IMR-90 (cell line): ENCODE measurements at places on chromosomes 13 and 19. TPM values are rescaled to one million over a fixed set of nuclear protein-coding genes. Genes with fewer than 3 reads are reported as not detected.

The SLC10A2 gene
- not detected in 2 replicates for total RNA-seq

The ZNF844 gene
- 8.1 and 12.0 TPM in 2 replicates for total RNA-seq

The QPCTL gene
- 6.6 and 7.8 TPM in 2 replicates for total RNA-seq

The CEACAM20 gene
- total RNA-seq, result not detected in 2 replicates

The POLR1G gene
- 10.3 and 12.5 TPM in 2 replicates for total RNA-seq

The OR7C1 gene
- total RNA-seq, result not detected in 2 replicates

The EXOC3L2 gene
- not detected in 2 replicates for total RNA-seq

The HSPB6 gene
- 5.7 and 6.9 TPM in 2 replicates for total RNA-seq

The ADAMTSL5 gene
- total RNA-seq, result 0.83 and 0.90 TPM in 2 replicates

The MBD3L1 gene
- total RNA-seq, result not detected in 2 replicates

The ZNF90 gene
- 0.28 and 0.36 TPM in 2 replicates for total RNA-seq

The IZUMO1 gene
- total RNA-seq, result not detected in 2 replicates

The IL11 gene
- 14.3 and 15.6 TPM in 2 replicates for total RNA-seq

The MATK gene
- total RNA-seq, result not detected in 2 replicates

The ZNF836 gene
- total RNA-seq, result 4.1 and 5.0 TPM in 2 replicates

The C19orf85 gene
- not detected in 2 replicates for total RNA-seq

The FBXO27 gene
- total RNA-seq, result under 0.01 and 0.18 TPM in 2 replicates

The WDR88 gene
- not detected in 2 replicates for total RNA-seq

The DPF1 gene
- 3.2 and 4.2 TPM in 2 replicates for total RNA-seq

The CERS1 gene
- total RNA-seq, result 0.56 and 0.90 TPM in 2 replicates

The CD177 gene
- total RNA-seq, result under 0.01 TPM in 1 of 2 replicates, not detected in the other

The GZMM gene
- not detected in 2 replicates for total RNA-seq

The ANGPTL8 gene
- total RNA-seq, result not detected in 2 replicates

The LRG1 gene
- total RNA-seq, result not detected in 2 replicates

The ZSCAN1 gene
- not detected in 2 replicates for total RNA-seq

The HSH2D gene
- not detected in 2 replicates for total RNA-seq

The NLRP12 gene
- total RNA-seq, result not detected in 2 replicates

The ACTMAP gene
- 0.28 and 0.54 TPM in 2 replicates for total RNA-seq

The KIR2DL4 gene
- not detected in 2 replicates for total RNA-seq

The RNF113B gene
- total RNA-seq, result not detected in 2 replicates

The KLK4 gene
- not detected in 2 replicates for total RNA-seq

The SULT2A1 gene
- not detected in 2 replicates for total RNA-seq

The CEACAM8 gene
- total RNA-seq, result not detected in 2 replicates

The JAK3 gene
- 0.28 and 0.36 TPM in 2 replicates for total RNA-seq

The PRTN3 gene
- total RNA-seq, result not detected in 2 replicates

The CABP5 gene
- not detected in 2 replicates for total RNA-seq

The LIN37 gene
- total RNA-seq, result 12.7 and 12.8 TPM in 2 replicates

The ZNF837 gene
- 0.54 and 0.56 TPM in 2 replicates for total RNA-seq

The FCHO1 gene
- total RNA-seq, result 0.18 and 0.28 TPM in 2 replicates

The CIC gene
- 1.8 and 2.5 TPM in 2 replicates for total RNA-seq

The ITGBL1 gene
- 22.2 and 46.7 TPM in 2 replicates for total RNA-seq

The FAM216B gene
- not detected in 2 replicates for total RNA-seq

The RFPL4AL1 gene
- not detected in 2 replicates for total RNA-seq

The PRR22 gene
- total RNA-seq, result 0.28 TPM in 1 of 2 replicates, not detected in the other

The ZNF567 gene
- 5.3 and 6.1 TPM in 2 replicates for total RNA-seq

The SLC8A2 gene
- not detected in 2 replicates for total RNA-seq

The SMG9 gene
- 4.8 and 5.8 TPM in 2 replicates for total RNA-seq

The CD70 gene
- not detected in 2 replicates for total RNA-seq
